ENCODE measurements at places on chromosomes 4 and X.

- DNase-seq, result peak; percentile 11
Measured at GRCh38 chr4:163755013-163755412, 260.5 kb downstream of the TMA16 start.

GRCh38 chrX:136810493-136810892 is 29.8 kb upstream of the ARHGEF6 start:
- DNase-seq, result no peak

GRCh38 chrX:142001934-142002333 is 98.2 kb downstream of the MAGEC1 start:
- DNase-seq, result no peak

GRCh38 chr4:185834088-185834487 is 22.1 kb upstream of the SORBS2 start:
- no peak for DNase-seq

GRCh38 chrX:3141031-3141430 is 99.8 kb downstream of the ARSF start:
- DNase-seq, result no peak

DNA sequence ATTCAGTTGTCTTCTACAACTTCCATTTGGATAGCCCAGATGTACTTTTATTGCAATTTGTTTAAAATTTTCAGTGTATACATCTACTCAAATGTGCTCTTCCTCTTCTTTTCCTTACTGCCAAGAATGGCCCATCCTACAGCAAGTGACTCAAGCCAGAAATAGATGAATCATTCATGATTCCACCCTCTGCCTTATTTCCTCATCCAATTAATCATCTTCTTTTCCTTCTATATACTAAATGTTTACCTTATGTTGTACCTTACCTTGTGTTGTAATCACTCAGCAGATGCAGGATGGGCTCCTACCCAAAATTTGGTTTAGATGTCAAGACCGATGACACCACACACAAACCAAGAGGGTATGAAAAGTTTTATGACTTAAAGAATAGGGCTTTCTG is 437.8 kb downstream of the GRXCR1 start:
- DNase-seq, result no peak
